Activated T-helper 1 cell treated with anti-CD3 and anti-CD28 coated beads, Interleukin-2, amount 50 U/mL, for 16 hours (primary cell): ENCODE measurements at places on chromosomes 16 and 17.

- DNase-seq, result no peak
These were observed 91.3 kb upstream of the ZNF750 start for GRCh38 chr17:82930924-82931698.

- no peak for DNase-seq
These were observed 160.0 kb downstream of the ZNF423 start for GRCh38 chr16:49695782-49696413.

DNA sequence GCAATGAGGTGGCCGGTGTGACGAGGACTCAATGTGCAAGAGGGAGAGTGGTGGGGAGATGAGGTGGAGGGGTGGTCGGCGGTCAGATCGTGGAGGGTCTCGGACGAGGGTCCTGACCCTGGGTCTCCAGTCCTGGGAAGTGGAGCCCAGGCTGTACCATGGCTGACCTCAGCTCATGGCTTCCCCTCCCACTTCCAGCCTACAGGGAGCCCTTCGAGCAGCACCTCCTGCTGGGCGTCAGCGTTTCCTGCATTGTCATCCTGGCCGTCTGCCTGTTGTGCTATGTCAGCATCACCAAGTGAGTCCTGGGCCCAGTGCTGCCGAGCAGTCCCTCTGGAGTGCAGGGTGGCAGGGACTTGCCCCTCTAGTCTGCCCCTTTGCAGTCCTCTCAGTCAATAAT is 41.8 kb downstream of the IL4R start:
- DNase-seq, result peak; percentile 18

DNA sequence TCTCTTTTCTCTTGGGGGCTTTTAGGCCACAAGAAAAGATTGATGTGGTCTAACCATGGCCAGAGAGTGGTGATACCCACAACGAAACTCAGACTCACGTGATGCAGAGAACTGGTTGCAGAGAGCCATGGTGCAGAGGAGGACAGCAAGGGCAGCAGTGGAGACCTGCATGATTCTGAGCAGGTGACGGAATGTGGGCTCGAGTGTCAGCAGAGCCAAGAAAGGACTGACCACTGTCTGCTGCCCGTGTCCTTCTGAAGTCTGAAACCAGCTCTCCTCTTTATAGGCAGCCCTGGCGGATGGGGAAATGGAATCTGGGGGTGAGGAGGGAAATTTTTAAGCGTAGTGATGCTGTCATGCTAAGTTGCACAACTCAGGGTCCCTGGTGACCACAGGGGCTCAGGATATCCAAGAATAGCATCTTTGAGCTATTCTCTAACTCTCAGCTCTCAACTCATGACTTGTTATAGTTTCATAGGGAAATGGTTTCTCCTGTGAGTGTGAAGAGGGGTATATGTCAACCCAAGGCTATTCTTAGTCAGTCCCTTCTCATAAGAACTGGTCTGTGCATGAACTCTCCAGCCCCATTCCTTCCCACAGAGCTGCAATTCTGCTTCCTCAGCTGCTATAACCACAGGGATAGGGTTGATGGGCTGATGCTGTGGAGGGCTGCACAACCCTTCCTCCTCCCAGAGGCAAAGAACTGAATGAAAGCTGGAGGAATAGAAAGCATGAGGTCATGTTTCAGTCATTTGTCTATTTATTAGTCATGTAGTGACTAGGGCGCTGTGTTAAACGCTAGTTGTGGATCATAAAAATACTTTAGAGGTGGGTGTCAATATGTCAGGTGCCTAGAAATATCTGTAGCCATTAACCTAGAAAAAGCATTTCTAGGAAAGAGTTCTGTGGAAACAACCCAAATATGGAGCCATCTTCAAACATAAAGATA is at the start of gene CCL3:
Gene CCL3 (minus strand): TSS at position 256 of the 949 bp plus-strand sequence. CDS start 85 bp downstream, at position 171.
- DNase-seq, result no peak

DNA sequence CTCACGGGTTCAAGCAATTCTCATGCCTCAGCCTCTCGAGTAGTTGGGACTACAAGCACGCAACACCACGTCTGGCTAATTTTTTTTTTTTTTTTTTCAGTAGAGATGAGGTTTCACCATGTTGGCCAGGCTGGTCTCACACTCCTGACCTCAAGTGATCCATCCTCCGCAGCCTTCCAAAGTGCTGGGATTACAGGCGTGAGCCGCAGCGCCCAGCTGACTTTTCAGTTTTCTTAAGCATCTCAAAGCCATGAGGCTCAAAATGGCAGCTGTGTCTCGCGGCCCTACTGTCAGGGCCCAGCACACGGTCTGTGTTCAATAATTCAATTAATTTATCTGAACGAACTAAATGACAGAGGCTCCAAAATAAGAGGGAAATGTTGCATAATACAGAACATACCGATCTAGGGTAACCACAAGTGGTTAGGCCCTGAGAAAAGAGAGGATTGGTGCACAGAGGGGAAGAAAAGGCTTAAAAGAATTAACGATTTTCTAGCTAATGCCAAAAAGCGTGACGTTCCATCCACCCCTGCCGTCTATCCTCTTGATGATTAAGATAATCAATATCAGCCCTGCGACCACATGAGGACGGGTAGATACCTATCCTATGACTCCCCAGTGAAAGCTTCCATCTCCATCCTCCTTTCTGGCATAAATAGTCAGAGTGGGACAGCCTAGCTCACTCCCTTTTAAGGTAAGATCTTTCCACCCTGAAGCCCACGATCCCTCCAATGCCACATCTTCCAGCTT is 136.9 kb downstream of the SLC39A11 start:
- DNase-seq, result no peak

GRCh38 chr16:61002479-61003204 is 1033.6 kb downstream of the CDH8 start:
- DNase-seq, result no peak

GRCh38 chr16:73233846-73234424 is 186.0 kb upstream of the ZFHX3 start:
- DNase-seq, result no peak

GRCh38 chr16:81163671-81164070 is 67.5 kb upstream of the GCSH start:
- no peak for DNase-seq

GRCh38 chr17:3009411-3009920 is 53.9 kb downstream of the OR1D5 start:
- DNase-seq, result no peak

DNA sequence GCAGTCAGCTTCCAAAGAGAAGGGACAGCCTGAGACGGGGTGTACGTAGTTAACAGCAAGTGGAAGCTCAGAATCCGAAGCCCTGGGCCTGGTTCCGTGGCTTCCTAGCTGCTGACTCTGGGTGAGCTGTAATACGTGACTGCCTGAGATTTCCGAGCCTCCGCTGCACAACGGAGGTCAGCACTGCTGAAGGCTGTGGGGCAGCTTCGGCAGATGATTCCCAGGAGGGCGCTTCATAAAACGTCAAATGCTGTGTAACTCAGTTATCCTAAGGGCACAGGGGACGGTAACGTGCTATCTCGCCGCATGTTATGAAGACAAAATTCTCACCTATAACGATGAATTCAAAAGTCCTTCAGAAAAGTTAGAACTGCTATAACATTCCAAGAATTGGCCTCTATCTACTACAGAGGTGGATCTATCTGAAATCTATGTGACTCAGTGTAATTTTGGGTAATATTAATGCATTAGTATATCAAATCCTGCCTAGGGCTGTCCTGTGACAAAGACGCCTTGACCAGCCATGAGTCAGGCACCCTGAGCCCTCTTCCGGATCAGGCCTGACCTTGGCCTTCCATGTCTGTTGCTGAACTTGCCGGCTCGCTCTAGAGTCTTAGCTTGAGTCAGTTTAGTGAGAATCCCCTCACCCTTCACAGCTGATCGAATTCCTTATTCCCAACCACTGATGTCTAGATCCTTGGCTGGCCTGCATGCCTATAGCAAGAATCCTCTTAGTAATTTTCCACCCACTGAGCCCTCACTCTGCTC is 43.5 kb downstream of the MARF1 start:
- no peak for DNase-seq
